ENCODE measurements at places on chromosomes 5 and 9.

DNA sequence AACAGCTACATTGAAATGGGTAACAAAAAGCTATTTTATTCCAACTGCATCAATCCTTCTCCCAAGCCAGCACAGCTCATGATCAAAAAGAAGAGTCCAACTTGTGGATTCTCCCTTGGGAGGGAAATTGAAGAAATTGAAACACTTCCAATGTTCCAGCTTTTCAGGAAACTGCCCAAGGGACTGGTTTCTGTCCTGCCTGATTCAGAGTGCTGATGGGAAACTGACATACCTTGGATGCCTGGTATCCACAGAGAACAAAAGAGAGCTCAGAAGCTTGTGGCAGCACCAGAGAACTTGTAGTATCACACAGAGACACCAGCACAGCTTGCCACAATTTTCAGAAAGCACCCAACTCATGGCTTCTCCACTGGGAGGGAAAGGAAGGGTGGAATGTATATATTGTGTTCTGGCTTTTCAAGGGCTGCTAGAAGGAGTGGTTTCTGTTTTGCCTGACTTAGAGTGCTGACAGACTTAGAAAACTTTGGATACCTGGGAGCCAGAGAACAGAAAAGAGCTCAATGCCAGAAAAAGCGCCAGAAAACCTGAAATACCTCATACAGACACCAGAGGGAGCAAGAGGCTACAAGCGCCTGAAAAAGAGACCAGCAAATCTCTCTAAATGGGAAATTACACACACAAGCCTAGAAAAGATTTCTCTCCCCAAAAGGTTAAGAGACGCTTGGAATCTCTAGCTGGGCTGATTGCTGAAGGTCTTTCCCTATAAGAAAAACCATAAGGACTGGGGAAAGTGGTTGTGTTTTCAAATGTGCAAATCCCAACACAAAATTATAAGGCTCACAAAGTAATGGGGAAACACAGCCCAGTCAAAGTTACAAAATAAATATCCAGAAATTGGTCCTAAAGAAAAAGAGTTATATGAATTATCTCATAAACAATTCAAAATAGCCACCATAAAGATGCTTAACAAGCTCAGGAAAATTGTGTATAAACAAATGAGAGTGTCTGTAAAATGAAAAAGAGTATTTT lies 178.8 kb downstream of the SPOCK1 start:
- peak; percentile 73 for DNase-seq

- no peak for DNase-seq
Observed at GRCh38 chr5:95907740-95908706, 53.6 kb downstream of the ELL2 start.

DNA sequence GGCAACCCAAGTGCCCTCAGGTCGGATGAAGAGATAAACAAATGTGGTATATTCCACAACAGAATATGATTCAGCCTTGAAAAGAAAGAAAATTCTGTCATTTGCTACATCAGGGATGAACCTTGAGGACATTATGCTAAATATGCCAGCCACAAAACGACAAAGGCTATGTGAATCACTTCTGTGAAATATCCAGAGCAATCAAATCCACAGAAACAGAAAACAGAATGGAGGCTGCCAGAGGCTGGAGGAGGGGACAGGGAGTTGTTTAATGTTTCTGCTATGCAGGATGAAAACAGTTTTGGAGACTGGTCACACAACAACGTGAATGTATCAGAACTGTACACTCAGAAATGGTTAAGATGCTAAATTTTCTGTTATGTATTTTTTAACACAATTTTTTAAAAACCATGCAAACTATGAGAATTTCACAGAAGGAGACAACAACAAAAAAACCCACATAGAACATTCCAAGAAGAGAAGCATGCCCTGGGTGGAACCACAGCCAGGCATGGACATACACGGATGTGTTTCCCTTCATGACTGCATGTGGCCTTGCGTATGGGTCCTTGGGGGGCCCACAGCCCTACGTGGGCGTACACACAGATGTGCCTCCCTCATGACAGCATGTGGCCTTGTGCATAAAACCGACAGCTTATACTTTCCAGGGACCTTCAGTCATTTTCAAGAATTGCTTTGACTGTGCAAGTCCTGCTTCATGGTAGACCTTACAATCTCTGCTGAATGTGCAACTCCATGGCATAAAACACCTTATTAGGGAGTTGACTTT lies 146.7 kb downstream of the ROR2 start:
- no peak for DNase-seq

DNA sequence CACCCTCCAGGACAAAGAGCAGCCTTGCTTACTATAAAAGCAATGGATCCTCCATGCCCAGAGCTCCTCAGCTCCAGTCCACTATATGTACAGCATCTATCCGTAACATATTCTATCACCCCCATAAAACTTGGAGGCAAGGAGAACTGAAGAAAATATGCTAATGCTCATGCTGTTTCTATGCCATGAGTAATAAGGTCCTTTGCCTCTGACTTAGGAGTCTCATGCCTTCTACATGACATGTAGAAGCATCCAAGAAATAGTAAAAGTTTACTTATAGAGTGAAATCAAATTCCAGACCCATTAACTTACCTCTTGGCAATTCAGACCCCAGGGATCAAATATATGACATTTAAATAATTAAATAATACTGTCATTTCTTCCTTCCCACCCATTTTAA lies 33.7 kb downstream of the SSBP2 start:
- DNase-seq: no peak

DNA sequence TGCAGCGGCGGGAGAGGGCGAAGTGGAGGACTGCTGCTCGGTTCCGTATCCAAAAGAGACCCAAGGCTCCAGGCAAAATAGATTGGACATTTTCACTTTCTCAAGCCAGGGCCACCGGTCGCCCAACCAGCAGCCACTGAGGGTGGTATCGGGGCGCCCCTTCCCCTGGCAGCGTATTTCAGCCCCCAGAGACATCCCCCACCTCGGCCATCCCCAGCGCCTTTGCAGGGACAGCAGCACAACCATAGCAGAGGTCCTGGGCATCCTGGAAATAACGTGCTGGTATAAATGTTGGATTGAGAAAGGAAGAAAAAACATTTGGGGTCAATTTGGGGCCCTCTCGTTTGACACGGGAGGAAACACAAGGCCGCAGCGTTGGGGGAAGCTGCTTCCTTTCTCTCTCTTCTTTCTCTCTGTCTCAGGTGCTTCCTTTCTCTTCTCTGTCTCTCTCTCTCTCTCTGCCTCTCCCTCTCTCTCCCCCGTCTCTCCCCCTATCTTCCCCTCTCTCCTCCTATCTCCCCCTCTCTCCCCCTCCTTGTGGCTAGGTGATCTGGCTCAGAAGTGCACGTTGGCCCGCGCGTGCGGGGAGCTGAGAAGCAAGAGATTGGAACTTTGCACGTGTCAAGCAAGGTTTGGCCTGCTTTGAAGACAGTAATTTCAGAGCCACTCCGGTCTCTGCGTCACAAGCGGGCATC lies 624 bp upstream of the RETREG1 start:
- no peak for DNase-seq

DNA sequence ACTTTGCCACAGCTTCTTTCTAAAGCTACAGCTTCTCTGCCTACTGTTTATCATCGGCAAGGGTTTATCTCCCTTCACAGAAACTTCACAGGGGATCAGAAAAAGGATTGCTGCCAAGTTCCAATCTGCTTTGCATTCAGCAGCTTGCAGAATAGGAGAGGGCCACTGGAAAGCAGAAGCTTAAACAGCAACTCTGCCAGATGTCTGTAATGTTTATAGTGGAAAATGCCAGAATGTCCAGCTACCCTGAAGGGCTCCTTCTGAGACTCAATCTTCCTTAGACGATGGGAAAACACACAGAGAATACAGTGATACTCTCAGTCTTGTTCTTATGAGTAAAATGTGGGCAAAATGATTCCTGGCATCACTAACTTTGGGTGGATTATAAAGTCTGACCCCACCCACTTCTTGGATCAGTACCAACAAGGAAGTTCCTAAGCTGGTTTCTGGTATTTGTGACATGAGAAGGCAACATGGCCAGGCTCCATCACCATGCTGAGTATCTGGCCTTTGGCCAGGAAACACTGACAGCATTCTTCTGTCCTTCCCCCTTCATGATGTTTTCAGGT lies 19.0 kb downstream of the STOM start:
- peak; percentile 45 for DNase-seq

GRCh38 chr5:136186796-136187195 lies 6.2 kb downstream of the SMIM32 start:
- no peak for DNase-seq

- DNase-seq: no peak
Observed at GRCh38 chr5:140341591-140341990, 4.8 kb downstream of the HBEGF start.

- DNase-seq: no peak
Observed at GRCh38 chr5:142387024-142387682, 62.3 kb upstream of the SPRY4 start.

DNA sequence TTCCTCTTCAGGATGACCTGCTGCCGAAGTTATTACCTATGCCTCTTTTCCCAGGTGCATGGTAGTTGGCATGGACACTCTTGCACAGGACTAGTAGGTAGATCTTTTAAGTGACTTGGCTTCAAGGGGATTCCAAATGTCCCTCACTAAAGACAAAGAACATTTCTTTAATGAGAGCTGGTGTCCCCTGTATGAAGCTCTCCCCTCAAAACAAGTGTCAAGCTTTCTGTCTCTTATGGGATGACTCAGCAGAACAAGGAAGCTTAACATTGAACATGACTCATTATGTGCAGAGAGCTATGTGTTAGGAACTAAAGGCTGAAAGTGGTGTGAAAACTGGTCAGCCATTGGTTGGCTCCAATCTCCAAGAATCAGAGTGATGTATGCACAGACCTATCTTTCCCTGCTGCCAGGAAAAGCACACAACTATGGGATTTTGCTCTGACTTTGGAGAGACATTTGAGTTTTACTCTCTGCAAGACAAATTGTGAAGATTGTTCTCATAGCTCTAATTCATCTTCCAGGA lies 120.5 kb downstream of the PRDM6 start:
- no peak for DNase-seq

- no peak for DNase-seq
Observed at GRCh38 chr9:28961623-28962022, 1388.3 kb upstream of the C9orf72 start.

- no peak for DNase-seq
Observed at GRCh38 chr9:94983552-94983951, 257.1 kb downstream of the AOPEP start.

GRCh38 chr5:180176191-180176590 lies 32.8 kb downstream of the RASGEF1C start:
- no peak for DNase-seq

- DNase-seq: no peak
Observed at GRCh38 chr5:120270498-120270897, 193.6 kb upstream of the PRR16 start.

- no peak for DNase-seq
Observed at GRCh38 chr5:54214722-54215121, 95.7 kb downstream of the ARL15 start.

- no peak for DNase-seq
Observed at GRCh38 chr5:132815454-132815853, 2.4 kb downstream of the SOWAHA start.

DNA sequence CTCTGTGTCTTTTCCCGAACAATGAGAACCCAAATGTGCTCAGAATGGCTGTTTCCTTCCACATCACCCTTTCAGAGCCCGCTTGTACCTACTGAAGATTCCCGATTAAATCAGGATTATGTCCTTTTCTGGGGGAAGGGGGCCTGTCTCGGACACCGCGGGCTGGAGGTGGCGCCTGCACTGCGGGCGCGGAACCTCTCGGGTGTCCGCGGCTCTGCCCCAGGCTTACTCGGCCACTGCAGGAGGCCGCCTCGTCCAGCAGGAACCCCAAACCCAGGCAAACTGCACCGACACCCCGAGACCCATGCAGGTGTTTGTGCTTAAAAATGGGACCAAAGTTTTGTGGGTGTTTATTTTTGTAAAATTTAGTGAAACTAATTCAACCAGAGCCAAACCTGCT lies 8.6 kb upstream of the TMEM250 start:
- no peak for DNase-seq

DNA sequence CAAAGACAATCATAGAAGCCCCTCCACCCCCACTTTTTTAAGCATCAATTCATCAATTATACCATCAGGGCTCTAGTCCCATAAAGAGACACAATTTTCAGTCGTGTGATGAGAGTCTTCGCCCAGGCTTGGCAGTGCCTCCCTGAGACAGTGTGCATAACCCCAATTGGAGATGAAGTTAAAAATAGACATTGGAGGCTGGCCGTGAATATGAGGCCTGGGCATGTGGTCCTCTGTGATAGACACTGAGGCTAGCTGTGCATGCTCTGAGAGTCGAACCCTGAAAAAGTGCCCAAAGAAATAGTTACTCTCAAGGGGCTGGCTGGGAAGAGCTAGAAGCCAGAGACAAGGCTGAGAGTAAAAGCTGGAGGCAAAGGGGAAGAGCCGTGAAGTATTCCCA lies 248.6 kb upstream of the NR4A3 start:
- no peak for DNase-seq

- no peak for DNase-seq
Observed at GRCh38 chr9:110021891-110022290, 186.1 kb downstream of the C9orf152 start.

GRCh38 chr5:14816374-14816998 lies 55.1 kb downstream of the ANKH start:
- no peak for DNase-seq

- peak; percentile 36 for DNase-seq
Observed at GRCh38 chr5:159206368-159206767, 3.0 kb downstream of the RNF145 start.

DNA sequence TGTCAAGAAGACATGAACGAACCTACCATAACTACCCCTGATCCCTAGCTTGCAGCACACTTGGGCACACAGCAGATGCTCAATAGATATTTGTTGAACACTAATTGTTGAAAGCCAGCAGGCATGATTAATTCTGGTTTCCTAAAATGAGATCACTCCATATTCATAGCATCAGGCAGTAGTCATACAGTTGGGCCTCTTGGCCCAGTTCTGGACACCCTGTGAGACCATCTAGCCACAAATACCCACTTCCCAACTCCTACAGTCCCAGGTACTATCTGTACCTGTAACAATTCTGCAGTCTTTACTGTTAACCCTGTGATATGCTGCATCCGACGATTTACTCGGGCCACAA lies 24.2 kb downstream of the P4HA2 start:
- DNase-seq: no peak

- no peak for DNase-seq
Observed at GRCh38 chr5:156963125-156963524, at the start of gene TIMD4. Gene TIMD4 (minus strand): TSS chr5:156963226. CDS start chr5:156963198, 28 bp downstream.

- DNase-seq: no peak
Observed at GRCh38 chr5:79416499-79416898, 97.4 kb downstream of the HOMER1 start.

DNA sequence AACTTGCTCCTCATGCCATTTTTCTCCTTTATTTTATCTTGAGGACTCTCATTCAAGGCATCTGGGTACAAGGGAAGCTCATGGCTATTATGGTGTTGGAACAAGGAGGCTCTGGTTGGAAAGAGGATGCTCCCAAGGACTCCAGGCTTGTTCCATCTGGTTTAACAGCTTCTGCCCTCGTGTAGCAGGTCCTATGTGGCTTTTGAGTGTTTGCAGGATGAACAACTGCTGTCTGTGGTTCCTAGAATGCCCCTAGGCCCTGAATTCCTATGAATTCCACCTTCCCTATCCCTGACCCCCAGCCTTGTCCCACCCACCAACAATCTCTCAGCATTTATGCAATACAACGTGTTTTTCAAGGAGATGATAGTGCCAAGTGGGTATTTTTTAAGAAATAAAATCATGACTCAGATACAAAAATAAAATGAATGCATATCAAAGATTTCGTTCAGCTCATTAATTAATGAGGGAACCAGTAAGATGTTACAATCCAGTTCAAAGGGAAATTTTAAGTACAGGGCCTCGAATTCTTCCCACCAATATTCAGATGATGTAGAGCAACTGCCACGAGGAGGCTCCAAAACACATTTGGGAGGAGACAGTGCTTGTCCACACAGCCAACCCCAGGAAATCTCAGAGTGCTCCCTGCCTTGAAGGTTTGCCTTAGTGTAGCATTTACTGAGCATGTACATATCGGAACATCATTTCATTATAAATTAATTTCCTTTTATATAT lies 182.0 kb downstream of the MUSK start:
- no peak for DNase-seq

Data from SW 1271 (cell line).